ENCODE measurements at places on chromosomes 16 and 17.

- no peak for DNase-seq
These were observed 75.2 kb downstream of the ERCC4 start for GRCh38 chr16:13995194-13995593.

DNA sequence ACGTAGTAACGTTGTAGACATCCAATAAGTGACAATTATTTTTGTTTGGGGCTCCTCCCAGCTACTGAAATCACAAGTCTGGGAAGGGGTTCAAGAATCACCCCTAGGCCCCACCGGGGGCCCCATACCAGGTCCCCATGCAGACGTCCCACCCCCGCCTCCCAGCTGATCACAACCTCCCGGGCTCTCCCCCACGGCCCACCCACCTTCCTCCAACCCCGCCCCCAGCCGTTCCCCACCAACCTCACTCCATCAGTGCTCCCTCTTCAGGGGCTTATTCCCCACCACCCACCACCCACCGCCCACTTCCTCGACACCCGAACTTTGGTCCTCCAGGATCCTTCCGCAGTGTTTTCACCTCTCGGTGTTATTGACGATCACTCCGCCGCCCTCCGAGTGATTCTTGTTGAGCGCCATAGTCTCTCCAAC, 240 bp downstream of the WBP2 start:
- DNase-seq = no peak

- peak; percentile 21 for DNase-seq
These were observed 51.7 kb downstream of the GAN start for GRCh38 chr16:81366316-81366932.

DNA sequence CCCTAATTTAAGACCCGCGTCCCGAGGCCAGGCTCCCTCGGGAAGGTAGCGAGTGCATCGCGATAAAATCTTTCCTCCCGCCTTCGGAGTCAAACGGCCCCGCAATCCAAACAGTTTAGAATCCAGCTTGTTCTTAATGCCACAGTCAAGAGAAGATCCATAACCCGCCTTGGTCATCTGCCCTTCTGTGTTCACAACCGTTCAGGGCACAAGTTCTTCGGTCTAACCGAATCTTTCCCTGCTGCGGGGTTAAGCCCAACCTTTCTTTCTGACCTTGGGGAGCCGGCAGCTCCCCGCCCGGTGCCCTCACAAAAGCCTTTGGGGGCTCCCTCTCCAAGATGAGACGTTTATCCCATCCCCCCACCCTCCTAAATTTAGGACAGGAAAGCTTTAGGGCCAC, 30.3 kb downstream of the CPSF4L start:
- DNase-seq = peak; percentile 10

GRCh38 chr16:65961476-65962143, 404.9 kb upstream of the CDH5 start:
- no peak for DNase-seq

GRCh38 chr16:28276301-28276700, 16.0 kb upstream of the SBK1 start:
- no peak for DNase-seq

DNA sequence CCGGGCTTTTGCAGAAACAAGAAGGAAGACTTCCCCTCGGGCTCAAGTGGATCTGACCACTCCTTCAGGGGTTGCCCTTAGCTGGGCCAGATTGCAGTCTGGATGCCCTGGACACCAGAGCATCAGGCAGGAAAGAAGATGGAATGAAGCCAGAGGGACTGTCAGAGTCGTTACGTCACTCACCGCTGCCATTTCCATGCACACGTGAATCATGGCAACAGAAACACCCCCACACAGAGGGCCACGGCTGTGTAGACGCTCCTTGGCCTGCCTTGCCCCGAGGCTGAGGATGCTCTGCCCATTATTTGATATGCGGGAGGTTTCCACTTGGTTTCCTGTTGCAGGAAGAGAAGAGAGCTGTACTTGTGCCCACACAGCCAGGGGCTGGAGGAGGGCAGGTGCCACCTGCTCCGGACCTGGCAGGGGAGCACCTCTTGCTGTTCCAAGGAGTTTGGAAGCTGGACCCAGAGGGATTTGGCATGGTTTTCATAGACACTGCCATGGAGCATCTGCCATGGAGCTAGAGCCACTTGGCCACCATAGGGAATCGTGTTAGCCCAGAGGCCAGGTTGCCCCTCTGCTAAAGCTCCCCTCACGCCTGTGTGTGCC, 29.4 kb downstream of the RBFOX3 start:
- DNase-seq = no peak

GRCh38 chr17:57955183-57955931, at the start of gene CUEDC1:
CUEDC1 (minus strand) TSS chr17:57955412; CDS start chr17:57885564, 69,848 bp downstream.
- no peak for DNase-seq

- no peak for DNase-seq
These were observed 157.2 kb downstream of the ENGASE start for GRCh38 chr17:79231766-79232287.

GRCh38 chr17:20256144-20256543, 211.2 kb downstream of the LGALS9B start:
- DNase-seq = no peak

DNA sequence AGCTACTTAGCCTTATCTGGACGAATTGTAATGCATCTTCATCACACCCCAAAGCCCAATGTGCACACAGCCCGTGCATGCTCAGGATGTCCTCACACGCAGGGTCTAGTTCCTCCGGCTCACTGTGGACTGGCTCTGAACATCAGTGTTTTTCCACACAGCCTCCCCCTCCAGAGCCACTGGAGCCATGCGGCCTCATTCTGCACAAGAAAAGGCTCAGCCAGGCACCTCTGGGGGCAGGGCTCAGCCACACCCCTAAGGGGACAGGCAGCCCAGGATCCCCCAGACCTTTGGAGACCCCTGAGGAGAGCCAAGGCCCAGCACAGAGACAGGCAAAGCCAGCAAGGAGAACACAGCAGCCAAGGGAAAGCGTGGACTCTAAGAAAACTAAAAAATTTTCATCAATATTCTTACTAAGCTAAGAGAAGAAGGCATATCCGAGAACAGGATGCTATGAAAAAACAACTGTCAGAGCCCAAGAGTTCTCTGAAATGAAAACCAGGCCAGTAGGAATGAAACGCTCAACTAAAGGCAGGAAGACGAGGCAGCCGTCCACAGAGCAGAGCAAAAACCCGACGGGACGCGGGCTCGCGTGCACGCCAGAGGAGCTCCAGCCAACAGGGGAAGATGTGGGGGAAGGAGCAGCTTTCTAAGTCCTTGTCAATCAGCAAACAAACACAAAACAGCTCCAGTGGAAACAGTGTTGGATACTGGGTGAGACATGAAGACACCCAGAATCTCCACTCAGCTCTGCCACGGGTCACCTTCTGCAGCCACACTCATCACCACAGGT, 34.5 kb downstream of the MAP1LC3B start:
- DNase-seq = no peak

GRCh38 chr17:34981538-34982241, 1.4 kb downstream of the LIG3 start:
- peak; percentile 27 for DNase-seq

DNA sequence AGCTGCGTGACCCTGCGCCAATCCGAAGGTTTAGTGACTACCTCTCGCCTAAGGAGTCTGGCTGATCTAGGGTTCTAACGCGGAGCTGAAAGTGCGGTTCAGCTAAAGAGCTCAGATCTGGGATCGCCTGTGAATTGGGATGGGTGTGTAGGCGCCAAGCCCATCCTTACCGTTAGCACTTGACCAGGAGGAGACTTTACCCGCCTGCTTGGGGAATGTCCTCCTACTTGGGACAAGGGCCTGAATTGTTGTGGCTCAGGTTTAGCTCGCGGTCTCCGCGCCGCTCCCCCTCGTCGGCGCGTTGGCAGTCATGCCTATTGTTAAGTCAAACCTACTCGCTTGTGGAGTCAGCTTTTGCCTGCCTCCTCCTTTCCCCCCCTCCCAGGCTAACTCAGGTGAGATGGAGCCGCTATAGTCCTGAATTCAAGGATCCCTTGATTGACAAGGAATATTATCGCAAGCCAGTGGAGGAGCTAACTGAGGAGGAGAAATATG, 480 bp downstream of the MRPS7 start:
- DNase-seq = no peak
